ENCODE measurements at places on chromosomes 11 and 22. TPM values are rescaled to one million over a fixed set of nuclear protein-coding genes. Genes with fewer than 3 reads are reported as not detected.
A peak's percentile ranks its signal among the peaks of the same experiment; 100 is the strongest.

- no peak for DNase-seq
Observed at GRCh38 chr11:125356797-125357196, 139.3 kb downstream of the FEZ1 start.

GRCh38 chr11:1603629-1604028 is 4.6 kb downstream of the KRTAP5-3 start:
- no peak for DNase-seq

DNA sequence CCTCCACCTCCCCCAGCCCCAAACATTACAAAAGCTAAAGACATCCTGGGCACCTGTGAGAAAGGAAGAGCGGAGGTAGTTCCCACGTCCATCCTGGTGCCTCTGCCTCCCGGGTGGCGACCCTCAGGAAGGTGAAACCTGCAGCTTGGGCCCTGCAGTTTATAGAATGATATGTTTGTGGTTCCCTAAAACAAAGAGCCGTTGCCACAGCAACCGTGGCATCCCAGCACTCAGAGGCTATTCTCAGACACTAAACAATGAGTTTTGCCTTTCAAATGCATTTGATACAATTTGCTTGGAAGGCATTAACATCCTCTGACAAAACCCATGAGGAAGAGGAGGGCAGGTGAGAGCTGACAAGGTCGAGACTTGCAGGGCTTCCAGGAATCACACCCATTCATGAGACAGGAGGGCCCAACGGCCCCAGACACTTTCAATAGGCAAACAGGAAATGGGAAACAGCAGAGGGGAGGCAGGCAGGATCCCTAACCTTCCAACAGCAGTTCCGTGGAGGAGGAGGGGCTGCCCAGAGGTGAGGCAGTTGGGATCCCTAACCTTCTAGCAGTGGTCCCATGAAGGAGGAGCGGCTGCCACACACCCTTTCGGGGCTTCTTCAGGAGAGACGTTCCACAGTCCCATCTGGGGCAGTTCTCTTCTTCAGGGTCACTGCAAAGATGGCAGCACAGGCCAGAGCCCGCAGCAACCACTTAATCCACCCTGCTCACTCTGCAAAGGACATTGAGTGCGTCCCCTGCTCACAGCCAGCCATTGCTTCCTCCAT is 379.2 kb downstream of the SHANK2 start:
- no peak for DNase-seq

- no peak for DNase-seq
Observed at GRCh38 chr11:1946812-1947484, at the start of gene MRPL23. Gene MRPL23 (plus strand): TSS chr11:1947332. CDS start chr11:1947363, 31 bp downstream.

DNA sequence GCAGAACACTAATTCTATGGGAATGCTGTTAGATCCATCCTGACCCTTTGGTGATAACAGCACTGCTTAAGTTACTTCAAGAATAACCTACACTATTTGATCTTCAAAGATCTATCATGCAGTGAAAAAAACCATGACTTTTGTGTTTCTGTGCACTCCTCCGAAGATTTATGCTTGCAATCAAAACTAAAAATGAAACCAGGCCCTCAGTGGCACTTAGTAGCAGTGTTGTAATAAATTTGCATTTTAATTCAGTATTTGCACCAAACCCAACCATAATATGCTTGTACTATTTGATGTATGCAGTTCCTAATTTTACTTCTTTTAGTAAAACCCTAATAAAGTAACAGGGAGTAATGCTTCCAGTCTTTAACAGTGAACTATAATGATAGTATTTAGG is 130.7 kb downstream of the SOX6 start:
- no peak for DNase-seq

- DNase-seq: peak; percentile 85
Observed at GRCh38 chr11:2571598-2572281, 126.9 kb downstream of the KCNQ1 start.

DNA sequence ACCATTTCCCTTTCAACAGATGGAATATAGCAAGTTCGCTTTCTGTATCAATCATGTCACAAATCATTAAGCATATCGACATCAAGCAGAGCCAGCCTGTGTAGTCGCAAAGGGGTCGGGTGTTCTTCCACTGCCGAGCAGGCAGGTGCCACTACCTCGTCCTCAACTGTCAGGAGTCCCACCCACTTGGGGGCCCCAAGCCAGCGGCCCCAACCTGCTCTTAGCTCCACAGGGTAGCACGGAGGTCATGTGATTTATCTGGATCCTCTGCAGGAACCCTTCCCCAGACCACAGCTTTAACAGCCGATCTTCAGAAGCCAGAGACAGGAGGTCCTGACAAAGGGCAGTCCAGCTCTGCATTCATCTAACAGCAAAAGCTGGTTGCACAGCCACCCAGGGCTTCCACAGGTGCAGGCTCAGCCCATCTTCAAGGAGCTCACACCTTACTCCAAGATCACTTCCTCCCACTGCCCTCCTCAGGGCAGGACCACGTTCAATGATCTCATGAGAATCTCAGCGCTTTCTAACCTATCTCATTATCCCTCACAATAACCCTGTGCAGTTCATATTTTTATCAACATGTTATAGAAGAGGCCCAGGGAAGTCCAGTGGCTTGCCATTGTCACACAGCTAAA is 110.2 kb downstream of the TRIM29 start:
- no peak for DNase-seq

GRCh38 chr22:31143537-31143936 is 3.2 kb upstream of the PLA2G3 start:
- peak; percentile 49 for DNase-seq

DNA sequence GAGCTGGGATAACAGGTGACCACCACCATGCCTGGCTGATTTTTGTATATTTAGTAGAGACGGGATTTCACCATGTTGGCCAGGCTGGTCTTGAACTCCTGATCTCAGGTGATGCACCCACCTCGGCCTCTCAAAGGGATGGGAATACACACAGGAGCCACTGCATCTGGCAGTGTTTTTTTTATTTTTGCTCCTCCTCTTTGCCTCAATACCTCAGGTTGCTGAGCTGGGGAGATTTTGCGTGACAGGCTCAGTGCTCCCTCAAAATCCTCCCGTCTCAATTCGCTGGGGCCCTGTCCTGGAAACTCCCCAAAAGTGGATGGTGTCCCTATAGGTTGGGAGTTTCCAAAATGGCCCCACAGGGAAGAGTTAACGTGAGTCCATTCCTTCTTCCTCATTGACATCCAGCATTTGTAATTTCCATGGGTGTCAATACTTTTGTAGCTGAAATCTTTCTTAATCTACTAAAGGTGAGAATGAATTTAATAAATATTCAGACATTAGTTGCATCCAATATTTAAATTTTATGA is 71.8 kb downstream of the GGTLC2 start:
- peak; percentile 51 for DNase-seq

DNA sequence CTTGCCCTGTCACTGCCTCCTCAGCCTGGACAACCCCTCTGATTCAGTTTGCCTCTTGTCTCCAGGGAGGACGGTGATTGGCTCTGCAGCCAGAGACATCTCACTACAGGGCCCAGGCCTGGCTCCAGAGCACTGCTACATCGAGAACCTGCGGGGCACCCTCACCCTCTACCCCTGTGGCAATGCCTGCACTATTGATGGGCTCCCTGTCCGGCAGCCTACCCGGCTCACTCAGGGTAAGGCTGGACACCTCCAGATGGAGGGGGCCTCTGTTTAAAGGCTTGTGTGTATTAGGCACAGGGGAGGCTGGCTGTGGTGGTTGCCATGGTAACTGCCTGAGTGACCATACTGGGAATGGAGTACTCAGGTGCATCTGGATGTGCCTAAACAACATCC is 8.6 kb downstream of the PHLDB1 start:
- peak; percentile 72 for DNase-seq

APOL5 gene
- total RNA-seq: not detected

ASCL3 gene
- not detected for total RNA-seq

PKDREJ gene
- total RNA-seq: not detected

Measured in mesenteric fat pad (tissue), 1 donor.